ENCODE measurements at places on chromosomes 13 and 19.

DNA sequence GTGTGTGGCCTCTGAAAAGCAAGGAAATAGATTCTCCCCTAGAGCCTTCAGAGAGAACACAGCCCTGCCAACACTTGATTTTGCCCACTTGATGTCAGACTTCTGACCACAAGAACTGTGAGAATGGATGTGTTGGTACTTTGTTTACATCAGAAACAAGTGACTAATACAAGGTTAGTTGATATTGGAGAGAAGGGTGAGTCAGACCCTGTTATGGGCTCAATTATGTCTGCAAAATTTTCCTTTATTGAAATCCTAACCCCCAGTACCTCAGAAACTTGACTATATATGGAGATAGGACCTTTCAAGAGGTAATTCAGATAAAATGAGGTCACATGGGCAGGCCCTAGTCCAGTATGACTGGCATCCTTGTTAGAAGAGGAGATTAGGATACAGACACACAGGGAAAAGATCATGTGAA lies 226.7 kb downstream of the RFC3 start:
- DNase-seq: peak; percentile 35

- no peak for DNase-seq
Observed at GRCh38 chr13:72290962-72291681, 424.1 kb upstream of the DACH1 start.

DNA sequence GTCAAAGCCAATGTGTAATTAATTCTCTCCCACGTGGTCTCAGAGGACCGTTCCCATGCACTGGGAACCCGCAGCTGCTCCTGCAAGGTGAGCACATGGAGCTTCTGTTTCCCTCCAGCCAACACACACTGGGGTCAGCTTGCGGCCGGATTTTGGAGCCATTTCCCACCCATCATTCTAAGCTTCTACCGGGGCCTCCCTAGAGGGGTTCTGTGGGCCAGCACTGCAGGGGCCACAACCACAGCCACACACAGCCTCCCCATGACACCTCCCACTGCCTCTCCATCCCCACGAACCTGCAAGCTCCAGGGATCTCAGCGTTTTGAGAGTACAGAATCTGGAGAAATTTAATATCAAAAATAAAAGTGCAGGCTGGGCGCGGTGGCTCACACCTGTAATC lies 120.7 kb upstream of the SOX1 start:
- DNase-seq: no peak

- DNase-seq: no peak
Observed at GRCh38 chr13:69999875-70000274, 107.8 kb upstream of the ATXN8OS start.

DNA sequence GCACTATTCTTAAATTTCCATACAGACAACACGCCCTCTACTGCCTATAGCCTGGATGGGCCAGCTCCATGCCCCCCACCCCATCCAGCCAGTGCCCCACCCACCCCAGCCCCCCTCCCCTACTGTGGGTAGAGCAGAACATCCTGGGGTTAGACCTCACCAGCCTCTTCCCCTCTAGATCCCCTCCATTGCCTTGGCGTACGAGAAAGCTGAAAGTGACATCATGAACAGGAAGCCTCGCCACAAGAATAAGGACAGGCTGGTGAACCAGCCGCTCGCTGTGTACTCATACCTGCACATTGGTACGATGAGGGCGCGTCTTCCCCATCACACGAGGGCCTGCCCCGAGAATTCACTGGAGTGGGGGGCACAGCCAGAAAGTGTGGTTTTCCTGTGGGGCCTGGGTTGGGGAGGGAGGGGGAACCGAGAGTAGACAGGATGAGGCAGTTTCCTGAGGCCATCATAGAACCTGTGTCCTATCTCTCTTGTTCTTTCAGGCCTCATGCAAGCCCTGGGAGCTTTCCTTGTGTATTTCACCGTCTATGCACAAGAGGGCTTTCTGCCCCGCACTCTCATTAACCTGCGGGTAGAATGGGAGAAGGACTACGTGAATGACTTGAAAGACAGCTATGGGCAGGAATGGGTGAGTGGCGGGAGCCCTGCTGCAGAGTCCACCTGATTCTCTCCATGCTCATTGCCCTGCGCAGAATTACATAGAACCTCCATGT lies 29.1 kb downstream of the ATP12A start:
- no peak for DNase-seq

- DNase-seq: no peak
Observed at GRCh38 chr13:23506807-23507291, 63.4 kb upstream of the TNFRSF19 start.

DNA sequence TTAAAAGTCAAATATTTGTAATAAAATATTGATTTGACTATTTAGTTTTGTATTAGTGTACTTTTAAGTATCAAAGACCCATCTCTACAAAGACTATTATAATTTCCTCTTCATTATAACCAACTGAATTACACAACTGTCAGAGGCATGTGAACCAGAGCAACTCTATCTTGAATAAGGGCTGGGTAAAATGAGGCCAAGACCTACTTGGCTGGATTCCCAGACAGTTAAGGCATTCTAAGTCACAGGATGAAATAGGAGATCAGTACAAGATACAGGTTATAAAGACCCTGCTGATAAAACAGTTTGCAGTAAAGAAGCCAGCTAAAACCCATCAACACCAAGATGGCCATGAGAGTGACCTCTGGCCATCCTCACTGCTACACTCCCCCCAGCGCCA lies 36.2 kb upstream of the ATP12A start:
- DNase-seq: no peak

DNA sequence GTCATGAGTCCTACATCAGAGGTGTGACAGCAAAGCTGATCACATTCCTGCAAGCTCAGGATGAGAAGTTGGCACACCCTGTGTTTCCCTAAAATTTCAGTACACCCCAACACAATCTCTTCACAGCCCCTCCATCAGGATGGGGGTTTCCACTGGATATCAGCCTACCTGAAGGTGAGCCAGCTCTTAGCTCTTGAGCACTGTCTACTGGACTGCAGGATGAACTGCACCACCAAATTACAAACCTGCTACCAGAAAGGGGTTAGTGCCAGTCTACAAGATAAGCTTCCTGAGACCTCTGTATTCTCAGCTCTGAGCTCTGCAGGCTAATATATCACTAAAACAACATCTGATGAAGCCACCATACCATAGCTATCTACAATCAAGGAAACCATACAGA lies 1616.2 kb upstream of the SPRY2 start:
- no peak for DNase-seq

- DNase-seq: no peak
Observed at GRCh38 chr19:47445937-47446402, 25.7 kb downstream of the SLC8A2 start.

DNA sequence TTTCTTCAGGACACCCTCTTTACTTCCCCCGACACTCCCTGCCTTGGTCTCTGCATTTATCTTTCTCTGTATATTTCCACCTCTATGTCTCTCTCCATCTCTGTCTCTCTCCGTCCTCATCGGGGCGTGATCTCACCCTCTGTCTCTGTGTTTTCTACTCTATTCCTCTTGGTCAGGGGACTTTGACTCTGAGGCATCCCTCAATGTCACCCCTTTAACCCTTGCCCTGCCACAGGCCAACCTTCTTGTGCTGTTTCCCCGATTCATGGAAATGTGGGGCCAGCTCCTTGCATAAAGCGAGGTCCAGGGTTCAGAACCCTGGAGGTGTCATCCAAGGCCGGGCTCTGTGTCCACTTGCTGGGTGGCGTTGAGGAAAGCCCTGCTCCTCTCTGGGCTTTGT lies 46.8 kb downstream of the COLGALT1 start:
- DNase-seq: no peak

Measured in AG09319 (cell line).